ENCODE measurements at places on chromosomes 12 and 14.

DNA sequence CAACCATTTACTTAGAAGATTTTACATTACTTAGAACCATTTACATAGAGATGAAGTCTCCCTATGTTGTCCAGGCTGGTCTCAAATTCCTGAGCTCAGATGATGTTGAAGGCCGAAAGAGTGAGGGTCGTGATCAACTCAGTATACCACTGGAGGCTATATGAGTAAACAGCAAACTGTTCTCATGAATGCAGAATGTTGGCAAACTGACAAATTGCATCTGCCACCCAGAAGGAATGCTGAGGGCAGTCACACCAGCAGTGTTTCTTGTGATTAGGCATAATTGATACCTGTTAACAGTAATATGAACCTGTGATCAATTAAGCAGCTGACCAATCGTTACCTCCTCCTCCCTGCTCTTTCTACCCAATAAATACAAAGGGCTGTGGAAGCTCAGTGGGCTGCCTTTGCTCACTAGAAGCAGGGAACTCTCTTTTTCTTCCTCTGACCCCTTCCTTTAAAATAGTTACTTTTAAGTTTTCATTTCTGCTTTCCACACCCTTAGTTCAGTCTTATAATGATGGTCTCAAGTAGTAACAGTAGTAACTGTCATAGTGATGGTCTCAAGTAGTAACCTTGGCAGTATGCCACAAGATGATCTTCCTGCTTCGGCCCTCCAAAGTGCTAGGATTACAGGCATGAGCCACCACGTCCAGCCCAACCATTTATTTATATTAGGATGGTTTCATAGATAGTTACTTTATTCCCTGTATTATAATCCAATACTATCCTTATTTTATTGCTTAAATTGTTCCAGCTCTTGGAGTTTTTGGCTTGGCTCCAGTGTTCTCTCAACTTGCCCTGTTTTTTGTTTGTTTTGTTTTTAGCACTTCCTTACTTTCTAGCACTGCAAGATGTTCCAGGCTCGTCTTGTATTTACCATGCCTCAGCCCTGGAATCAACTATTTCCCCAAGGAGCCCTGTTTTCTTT lies 25.8 kb downstream of the LIMA1 start:
- no peak for DNase-seq

DNA sequence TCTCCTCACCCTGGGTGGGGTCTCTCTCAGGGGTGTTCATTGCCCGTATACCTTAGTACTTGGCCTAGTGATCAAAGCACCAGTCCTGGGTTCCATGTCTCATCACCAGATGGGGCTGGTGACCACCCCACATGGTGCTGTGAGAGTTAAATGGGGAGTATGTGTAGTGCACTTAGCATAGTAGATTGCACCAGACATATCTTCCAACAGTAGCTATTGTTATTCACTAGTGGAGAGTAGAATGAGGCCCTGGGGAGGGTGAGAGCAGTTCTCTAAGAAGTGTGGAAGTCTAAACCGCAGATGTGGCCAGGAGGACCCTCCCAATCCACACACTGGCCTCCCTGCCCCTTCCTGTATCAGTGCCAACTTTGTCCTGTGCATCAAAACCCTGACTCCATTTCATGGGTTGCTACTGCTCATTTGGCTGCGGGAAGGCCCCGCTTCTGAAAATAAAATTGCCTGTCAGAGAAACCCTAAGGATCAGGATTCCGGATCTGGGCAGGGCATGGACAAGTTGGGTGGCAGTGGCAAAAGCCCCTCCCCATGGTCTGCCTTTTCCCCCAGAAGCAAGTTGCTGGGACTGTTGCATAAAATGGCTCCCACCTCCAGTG lies 4.4 kb downstream of the CD9 start:
- no peak for DNase-seq

DNA sequence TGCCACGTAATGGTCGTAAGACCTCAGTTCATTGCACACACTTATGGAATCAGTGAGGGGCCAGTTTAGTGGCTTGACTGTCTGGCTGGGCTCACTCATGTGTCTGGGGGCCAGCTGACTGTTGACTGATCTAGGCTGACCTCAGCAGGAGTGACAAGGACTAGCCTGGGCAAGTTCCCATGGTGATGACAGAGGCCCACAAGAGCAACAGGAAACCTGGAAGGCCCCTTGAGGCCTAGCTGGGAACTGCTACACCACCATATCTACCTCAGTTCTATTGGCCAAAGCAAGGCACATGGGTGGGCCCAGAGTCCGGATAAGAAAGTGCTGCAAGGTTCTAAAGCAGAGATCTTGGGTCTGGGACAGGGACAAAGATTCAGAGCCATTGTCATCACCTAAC lies 21.3 kb upstream of the RFLNA start:
- no peak for DNase-seq

DNA sequence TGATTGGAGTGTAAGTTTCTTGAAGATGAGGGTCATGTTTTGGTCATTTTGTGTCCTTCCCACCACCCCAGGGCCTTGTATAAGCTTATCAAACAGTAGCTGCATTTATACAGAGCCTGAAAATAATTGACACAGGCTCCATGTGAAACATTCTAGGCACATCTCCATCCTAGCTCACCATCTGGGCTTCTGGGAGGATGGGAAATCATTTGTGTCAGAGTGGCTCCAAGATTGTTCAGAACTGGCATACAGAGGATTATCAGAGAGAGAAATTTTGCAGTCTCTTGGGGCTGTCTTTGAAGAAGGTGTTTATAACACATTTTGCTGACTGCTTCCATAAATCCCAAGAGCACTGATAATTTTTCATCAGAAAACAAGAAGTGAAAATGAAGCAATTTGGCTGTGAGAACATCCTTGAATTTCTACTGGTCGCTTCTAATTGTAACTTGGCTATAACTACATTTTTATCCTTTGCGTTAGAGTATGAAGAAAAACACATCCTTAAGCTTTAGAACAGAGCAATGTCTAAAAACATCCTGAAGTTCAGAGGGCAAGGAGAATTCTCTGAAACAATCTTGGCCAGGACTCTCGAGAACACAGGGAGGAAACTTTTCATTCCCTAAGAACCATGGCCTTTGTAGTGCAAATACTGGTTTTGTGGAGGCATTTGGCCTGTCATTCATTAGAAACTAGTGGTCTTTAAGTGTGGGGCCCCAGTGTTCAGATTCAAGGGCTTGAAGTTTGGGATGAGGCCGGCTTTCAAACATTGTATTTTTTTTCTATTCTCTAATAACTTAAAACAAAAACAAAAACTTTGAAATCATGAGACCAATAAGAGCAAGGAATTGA lies 151.1 kb downstream of the DACT1 start:
- no peak for DNase-seq

- DNase-seq, result no peak
These were observed 1324.8 kb downstream of the TMEM121 start for GRCh38 chr14:106850913-106851825.

DNA sequence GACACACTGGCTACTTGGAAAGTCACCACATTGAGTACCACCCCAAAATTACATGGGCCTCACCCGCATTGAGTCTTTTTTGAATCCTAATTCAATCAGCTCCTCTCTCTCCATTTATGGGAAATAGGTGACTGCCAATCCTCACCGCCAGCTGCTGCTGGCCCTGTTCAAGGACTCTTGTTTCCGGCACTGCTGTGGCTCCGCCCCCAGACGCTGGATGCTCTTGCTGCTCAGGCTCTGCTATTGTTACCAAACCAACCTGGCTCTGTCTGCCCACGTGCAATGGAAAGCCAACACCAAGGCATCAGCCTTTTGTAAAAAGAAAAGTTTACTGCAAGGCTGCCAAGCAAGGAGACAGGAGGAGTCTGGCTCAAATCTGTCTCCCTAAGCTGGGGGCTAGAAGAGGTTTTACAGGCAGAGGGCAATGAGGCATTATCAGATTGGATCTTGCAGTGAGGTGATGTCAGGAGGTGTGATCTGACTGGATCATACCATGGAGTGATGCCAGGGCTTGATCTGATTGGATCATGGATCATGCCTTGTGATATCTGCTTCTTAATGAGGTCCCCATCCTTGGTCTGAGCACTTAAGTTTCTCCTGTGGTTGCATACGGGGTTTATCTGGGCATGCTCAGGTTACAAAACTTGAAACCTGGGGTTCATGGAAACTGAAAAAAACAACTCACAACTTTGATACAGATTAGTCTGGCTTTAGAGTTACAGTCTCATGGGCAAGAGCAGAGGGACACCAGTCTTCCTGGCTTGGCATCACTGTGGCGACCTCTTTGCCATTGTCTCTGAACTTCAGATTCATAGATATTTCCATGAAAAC lies 117.1 kb upstream of the SLC35F4 start:
- DNase-seq, result no peak

DNA sequence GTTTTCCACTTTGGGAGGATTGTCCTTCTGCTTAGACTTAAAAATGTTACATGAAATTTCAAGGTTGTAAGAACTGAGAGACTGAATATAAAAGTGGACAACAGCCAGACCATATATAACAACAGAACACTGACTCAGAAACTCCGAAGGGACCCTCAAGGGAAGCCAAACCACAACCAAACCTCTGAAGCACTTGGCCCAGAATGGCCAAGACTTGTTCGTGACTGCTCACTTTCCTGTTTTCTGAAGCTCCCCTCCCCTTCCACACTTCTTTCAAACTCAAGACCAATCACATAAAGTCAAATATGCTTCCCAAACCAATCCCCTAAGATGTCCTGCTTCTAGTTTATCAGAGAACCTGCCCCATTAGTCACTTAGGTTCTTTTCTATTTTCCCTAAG lies 13.7 kb downstream of the OR6J1 start:
- DNase-seq, result no peak

DNA sequence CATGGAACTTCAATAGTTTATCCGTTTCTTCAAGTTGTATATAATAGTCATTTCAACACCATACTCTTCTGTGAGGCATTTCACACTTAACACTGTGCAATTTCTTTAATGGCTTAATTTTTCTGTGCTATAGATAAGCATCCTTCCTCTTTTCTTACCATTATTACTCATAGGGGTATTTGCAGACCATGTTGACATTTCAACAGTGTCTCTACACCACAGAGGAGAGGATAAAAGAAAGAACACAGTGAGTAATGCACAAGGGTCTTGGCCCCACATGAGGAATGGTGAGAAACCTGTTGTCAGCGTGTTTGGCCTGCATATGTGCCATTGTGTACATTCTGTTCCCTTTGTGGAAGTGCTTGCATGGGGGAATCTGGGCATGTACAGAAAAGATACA lies 421.5 kb upstream of the MDGA2 start:
- DNase-seq, result no peak
